Osteoblast (primary cell): ENCODE measurements at places on chromosomes 16 and 17. TPM values are rescaled to one million over a fixed set of nuclear protein-coding genes. Genes with fewer than 3 reads are reported as not detected.

Gene KIF18B
- total RNA-seq, result 0.72 and 1.2 TPM in 2 replicates

Gene HYDIN
- total RNA-seq, result 2.9 and 3.2 TPM in 2 replicates

Gene WNK4
- under 0.01 TPM in 1 of 2 replicates, not detected in the other for total RNA-seq

Gene HSPB9
- total RNA-seq, result not detected in 2 replicates

Gene CD79B
- 0.36 and 0.59 TPM in 2 replicates for total RNA-seq

Gene KRTAP2-3
- 0.29 TPM in 1 of 2 replicates, not detected in the other for total RNA-seq

Gene MT4
- total RNA-seq, result not detected in 2 replicates

Gene NTHL1
- 22.8 and 24.8 TPM in 2 replicates for total RNA-seq

Gene C16orf86
- total RNA-seq, result 6.2 and 6.9 TPM in 2 replicates
